ENCODE measurements at places on chromosomes 16 and 17. TPM values are rescaled to one million over a fixed set of nuclear protein-coding genes. Genes with fewer than 3 reads are reported as not detected.

DNA sequence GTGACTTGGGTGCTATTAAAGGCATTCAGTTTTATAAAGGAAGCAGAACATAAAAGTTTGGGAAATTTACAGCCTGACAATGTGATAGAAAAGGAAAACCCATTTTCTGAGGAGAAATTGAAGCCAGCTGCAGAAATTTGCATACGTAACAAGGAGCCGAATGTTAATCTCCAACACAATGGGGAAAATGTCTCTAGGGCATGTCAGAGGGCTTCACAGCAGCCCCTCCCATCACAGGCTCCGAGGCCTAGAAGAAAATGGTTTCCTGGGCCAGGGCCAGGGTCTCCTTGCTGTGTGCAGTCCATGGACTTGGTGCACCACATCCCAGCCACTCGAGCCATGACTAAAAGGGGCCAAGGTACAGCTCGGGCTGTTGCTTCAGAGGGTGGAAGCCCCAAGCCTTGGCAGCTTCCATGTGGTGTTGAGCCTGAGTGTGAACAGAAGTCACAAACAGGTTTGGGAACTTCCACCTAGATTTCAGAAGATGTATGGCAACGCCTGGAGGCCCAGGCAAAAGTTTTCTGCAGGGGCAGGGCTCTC is 23.9 kb upstream of the TOM1L1 start:
- DNase-seq, result no peak

- no peak for DNase-seq
These were observed 4.4 kb downstream of the TMEM92 start for GRCh38 chr17:50278526-50279180.

- DNase-seq, result no peak
These were observed 118.8 kb upstream of the METRNL start for GRCh38 chr17:82960419-82961271.

DNA sequence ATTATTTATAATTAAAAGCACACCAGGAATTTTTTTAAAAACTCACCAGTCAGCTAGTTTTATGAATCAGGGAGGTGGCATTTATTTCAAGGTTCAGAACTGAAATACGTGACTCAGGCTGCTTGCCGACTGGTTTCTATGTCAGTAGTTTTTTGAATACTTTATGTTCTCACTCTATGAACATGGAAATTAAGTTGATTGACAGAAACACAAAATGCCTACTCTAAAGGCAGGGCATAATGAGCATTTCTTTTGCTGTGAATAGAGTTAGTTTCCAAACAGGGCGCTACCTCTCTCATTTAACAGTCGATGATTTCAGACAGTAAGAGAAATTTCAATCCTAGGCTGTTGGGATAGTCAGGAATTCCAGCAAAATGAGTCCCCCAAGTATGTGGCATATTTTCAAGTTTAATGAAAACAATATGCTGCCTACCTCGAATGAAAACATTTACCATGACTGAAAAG is 6.7 kb downstream of the HS3ST3B1 start:
- DNase-seq, result no peak

DNA sequence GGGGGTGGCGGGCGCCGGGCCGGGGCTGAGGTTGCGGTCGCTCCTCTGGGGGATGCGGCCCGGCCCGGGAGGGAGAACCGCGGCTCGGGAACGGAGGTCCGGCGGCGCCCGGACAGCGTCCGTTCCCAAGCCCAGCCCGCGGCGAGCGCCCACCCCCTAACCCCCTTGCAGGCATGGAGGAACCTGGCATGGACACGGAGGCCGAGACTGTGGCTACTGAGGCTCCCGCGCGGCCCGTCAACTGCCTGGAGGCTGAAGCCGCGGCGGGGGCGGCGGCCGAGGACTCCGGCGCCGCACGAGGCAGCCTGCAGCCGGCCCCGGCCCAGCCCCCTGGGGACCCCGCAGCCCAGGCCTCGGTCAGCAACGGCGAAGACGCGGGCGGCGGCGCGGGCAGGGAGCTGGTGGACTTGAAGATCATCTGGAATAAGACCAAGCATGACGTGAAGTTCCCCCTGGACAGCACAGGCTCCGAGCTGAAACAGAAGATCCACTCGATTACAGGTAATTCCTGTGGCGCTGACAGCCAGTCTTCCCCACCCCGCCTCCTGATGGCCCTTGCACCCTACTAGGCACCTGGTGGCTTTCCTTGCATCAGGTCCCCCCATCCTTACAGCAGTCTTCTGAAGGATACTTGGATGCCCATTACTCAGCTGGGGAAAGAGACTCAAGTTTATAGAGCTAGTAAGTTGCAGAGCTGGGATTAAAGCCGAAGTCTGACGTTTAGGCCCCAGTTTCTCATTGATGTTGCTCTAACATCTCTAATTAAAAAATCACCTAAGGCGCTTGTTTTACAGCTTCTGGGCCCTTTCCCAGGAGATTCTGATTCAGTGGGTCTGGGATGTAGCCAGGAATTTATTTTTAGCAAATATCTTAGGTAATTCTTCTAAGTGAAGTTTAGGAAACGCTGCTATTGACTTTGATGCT is 514 bp downstream of the UBFD1 start:
- DNase-seq, result peak; percentile 17

GRCh38 chr16:23278031-23278430 is 24.1 kb upstream of the SCNN1B start:
- no peak for DNase-seq

- DNase-seq, result no peak
These were observed 9.6 kb upstream of the METTL16 start for GRCh38 chr17:2521257-2521656.

- no peak for DNase-seq
These were observed 8.5 kb downstream of the TUBG1 start for GRCh38 chr17:42617956-42618431.

DNA sequence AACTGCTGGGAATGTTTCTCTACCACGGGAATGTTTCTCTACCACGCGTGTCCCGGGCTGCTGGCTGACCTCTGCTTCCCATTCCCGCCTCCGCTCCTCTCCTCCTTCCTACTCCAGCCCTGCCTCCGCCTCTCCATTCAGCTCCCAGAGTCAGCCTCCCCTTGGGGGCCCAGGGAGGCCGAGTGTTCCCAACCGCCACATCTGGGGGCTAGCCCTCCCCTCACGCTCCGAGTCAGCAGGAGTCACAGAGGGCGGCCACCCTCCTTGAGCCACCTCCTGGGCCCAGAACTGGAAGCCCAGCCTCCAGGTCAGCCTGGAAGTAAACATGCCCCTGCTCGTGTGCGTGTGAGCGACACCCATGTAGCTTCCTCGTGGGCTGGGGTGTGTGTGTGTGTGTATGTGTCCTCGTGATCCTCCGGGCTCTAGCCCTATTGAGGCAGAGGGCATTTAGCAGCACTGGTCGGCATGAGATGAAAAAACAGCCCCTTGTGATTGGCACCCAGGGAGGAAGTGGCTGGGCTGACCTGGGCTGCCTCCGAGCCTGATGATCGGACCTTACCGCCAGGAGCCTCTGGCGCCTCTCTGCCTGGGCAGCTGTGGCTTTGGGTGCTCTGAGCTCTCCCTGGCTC is 7.3 kb downstream of the CYGB start:
- DNase-seq, result no peak

DNA sequence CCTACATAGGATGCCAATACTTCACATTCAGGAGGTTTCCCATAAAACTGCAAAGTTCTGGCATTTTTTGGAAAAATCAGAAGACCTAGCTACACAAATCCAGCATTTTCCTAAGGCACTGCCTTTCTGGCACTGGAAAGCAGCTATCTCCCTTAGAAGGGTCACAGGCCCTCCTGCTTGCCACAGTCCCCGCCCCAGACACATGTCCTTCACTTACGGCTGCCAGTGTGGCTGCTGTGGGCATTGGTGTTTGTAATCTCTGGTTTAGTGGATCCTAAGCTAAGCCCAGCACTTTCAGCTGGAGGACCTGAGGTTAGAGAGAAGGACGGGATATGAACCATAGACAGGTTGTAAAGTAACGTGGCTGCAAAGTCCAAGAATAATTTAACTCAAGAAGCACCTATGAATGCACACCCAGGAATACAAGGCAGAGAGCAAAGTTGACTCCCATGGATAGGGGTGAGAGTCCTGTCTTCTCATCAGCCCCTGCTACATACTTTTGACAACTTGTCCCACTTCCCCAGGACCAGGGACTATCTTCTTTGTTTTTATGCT is 100.0 kb downstream of the XYLT1 start:
- no peak for DNase-seq

DNA sequence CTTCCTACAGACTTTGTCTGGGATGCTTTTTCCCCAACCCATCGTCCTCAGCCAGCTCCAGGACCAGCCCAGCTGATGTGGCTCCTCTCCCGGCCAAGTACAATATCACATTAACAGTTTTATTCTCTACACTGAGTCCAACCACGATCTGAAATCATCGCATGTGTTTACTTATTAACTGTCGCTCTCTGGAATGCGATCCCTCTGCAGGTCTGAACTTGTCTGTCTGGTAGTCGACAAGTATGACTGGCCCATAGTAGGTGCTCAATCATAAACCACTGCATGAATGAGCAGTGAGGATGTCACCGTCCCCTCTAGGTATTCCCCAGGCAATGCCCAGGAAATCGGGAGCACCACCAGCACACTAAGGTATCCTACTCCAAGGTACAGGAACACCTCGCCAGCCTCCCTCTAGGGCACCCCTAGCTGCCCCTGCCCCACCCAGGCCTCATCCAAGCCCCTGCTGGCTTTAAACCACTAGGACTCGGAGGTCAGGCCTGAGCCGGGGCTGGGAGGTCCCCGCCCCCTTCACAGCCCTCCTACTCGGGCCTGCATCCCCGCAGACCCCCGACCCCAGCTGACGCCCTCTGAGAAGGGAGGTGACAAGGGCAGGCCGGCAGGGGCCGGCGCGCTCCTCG is 27.7 kb downstream of the RTN4RL1 start:
- DNase-seq, result no peak

DNA sequence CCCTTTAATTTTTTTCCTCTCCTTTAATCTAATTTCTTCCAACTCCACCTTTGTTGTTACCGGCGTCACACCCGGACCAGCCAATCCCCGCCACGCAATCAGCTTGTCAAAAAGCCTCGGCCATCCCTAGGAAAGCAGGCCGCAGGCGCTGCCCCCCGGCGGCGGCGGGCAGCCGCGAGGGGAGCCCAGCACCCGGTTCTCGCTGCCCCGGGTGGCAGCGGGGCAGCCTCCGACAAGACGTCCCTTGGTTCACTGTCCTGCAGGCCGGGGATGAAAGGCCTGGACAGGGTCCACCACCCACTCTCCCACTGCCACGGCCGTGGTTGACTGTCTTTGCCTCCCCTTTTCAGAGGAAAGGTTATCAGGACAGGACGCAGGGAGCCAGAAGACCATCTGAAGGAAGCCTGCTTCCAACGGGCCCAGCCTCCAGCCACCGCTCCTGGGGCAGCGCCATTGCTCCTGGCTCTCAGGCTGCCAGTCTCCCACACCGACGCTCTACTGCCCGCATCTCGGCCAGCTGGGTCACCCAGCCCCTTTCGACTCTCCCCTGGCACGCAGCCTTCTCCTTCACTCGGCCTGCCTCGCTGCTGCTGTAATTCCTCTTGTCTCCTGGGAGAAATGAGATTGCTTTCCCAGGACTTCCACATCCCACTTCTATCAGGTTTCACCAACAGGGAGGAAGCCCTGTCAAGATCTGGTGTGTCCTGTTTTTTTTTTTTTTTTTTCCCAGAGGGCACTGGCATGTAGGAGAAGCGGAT is 2.8 kb upstream of the UBTF start:
- peak; percentile 62 for DNase-seq

DNA sequence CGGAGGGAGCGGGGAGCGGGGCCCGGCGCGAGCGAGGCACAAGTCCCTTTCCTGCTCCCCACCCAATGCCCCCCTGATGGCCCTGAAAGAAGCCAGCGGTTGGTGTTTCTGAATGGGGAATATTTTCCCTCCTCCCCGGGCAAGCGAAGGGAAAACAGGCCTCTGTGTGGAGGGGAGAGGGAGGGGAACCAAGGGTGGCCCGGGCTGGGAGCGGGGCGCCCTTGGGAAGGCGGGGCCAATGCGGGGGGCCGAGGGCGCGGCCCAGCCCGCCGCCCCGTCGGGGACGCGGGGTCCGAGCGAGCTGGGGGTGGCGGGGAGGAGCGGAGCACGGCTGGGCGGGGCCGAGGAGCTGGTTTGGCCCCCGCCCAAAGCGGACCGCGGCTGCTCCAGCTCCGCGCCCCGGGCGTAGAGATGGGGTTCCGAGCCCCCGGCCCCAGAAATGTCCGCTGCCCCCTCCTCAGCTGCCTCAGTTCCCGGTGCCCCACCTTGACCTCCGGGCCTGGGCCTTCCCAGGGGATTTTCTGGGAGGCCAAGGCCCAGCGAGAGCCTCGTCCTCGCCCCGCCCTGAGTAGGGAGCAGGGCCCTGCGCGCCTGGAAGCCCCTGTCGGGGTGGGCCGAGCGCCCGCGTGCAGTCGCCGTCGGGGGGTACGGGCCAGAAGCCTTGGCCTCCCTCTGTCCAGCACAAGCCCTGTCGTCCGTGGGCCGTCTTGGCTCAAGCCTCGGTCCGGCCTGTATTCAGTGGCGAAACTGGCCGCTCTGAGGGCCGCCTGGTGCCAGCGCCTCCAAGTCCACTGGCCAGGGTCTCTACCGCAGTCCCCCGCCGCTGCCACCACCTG is 3.9 kb upstream of the HEXIM1 start:
- DNase-seq, result no peak

GRCh38 chr17:39926135-39926587 is 1.2 kb downstream of the ORMDL3 start:
- DNase-seq, result no peak

DNA sequence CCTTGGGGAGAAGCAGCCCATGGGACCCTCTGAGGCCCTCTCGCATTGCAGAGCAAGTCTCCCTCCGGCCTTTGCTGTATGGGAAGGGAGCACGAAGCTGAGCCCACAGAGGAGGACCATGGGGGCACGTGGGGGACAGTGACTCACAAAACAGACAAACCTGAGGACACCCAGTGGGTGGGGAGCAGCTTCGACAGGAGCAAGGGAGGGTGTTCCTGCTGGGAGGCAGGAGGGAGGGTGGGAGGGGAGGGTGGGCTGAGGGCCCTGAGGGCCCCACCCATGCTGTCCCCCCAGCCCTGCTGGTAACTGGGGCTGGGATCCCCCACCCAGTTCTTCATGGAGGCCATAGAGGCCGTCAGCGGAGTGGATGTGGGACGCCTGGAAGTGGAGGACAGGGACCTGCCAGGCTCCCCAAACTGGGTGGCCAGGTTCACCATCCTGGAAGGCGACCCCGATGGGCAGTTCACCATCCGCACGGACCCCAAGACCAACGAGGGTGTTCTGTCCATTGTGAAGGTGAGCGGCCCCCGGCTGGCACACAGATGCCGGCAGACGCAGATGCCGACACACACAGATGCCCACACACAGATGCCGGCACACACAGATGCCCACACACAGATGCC is 12.5 kb downstream of the SLC22A31 start:
- no peak for DNase-seq

GRCh38 chr17:38459567-38459966 is 31.3 kb downstream of the ARHGAP23 start:
- no peak for DNase-seq

GRCh38 chr16:52099382-52099781 is 447.6 kb downstream of the TOX3 start:
- no peak for DNase-seq

GRCh38 chr16:63998-64913 is 8.2 kb downstream of the RHBDF1 start:
- no peak for DNase-seq

SLC12A3 gene
- not detected for total RNA-seq

FN3K gene
- 4.2 TPM for total RNA-seq

GLP2R gene
- total RNA-seq, result not detected

AURKB gene
- 224 TPM for total RNA-seq
